NCI-H524 (cell line): ENCODE measurements at places on chromosomes 3 and 15.
A peak's percentile ranks its signal among the peaks of the same experiment; 100 is the strongest.

GRCh38 chr3:185605566-185605965 is 19.5 kb downstream of the SENP2 start:
- DNase-seq: no peak

- peak; percentile 38 for DNase-seq
Measured at GRCh38 chr3:47380026-47380600, 708 bp upstream of the PTPN23 start.

GRCh38 chr3:194162070-194162678 is 26.2 kb downstream of the HES1 start:
- no peak for DNase-seq

DNA sequence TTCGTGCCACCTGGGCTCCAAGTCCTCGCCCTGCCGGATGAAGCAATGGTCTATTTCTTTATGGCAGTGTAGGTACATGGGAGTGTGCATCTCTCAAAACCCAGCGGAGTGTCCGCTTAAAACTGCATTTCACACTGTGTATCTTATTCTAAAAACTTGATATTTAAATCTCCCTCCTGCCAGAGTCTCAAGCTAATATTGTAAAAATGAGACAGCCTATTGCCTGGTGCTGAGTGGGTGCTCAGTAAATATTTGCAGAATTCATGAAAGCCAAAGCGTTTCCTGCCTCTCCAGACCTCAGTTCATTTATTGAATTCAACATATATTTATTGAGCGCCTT is 330 bp upstream of the TBC1D2B start:
- no peak for DNase-seq

GRCh38 chr3:71924721-71925120 is 139.8 kb upstream of the PROK2 start:
- DNase-seq: peak; percentile 18

DNA sequence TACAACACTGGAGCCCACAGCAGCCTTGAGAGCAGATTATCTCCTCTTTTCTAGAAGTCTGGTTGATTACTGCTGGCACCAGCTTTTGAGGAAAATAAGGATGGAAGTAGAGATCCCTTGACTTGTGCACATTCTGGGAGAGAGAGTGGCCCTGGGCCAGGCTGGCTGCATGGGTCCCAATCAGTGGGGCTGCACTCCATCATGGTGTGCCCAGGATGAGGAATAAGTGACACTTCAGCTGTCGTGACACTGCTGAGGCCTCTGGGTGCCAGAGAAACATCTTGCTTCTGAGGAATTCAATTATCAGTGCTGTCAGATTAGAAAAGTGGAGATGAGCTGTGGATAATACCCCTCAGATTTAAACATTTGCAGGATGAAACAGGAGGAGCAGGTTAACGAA is 9.1 kb downstream of the RAMAC start:
- DNase-seq: no peak
